ENCODE measurements at places on chromosomes 4 and X.
A peak's percentile ranks its signal among the peaks of the same experiment; 100 is the strongest.

DNA sequence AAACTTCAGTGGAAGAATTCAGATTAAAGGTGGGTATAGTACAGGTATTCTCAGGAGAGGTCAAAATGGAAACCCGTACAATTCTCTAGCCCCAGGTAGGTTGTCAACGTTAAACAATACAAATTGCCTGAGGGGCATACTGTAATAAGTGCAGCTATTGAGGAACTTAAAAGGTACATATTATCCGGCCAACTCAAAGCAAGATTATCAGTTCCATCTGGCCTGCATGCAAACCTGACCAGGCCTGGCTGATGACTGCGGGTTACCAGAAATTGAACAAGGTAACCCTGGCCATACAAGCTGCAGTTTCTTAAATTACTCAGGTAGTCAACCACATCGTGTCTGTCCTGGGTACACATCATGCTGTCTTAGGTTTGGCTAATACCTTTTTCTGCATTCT lies 12.3 kb upstream of the ZNF630 start:
- no peaks in the 10 kb centered on the region for H3K4me1 ChIP-seq
- H3K36me3 ChIP-seq, result no peaks in the 10 kb centered on the region
- no peak overlapping the region for H3K4me3 ChIP-seq
- no peak overlapping the region for H3K27ac ChIP-seq

DNA sequence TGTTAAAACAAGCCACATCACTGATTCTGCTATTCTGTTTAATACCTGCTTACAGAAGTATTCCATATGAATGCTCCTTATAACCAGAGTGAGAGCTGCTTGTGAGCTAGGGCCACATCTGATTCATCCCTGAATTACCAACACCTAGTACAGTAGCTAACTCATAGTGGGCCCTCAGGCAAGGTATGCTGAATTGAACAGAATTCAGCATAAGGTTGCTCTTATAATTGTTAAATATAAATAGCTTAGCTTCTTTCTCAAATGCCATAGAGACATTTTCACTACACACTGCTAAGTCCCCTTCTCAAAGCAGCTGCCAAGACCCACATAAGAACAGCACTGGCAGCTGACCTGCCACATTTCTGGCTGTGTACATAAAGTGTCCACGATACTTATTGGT lies 27.0 kb upstream of the MCF2 start:
- no peak for DNase-seq

DNA sequence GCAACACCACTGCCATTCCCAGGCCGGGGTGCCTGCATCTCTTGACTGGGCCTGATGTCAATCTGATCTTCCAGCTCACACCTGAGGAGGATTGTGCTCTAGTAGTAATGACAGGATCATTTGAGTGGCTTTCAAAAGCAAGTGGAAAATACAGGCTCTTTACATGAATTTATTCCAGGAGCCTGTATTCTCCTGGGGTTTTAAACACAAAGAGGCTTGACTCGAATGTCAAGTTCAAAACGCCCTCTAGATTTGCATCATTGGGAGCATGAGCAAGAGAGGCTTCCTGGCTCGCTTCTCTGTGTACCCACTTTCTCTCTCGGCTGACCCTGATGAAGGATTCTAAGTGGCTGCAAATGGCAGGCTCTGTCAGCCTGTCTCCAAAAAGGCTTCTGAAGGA lies 199.5 kb upstream of the PUDP start:
- H3K4me1 ChIP-seq, result no peaks in the 10 kb centered on the region
- no peaks in the 10 kb centered on the region for H3K27me3 ChIP-seq
- H3K4me3 ChIP-seq, result no peak overlapping the region
- DNase-seq, result no peak

- H3K27ac ChIP-seq, result no peak overlapping the region
- no peaks in the 10 kb centered on the region for H3K27me3 ChIP-seq
- H3K36me3 ChIP-seq, result no peaks in the 10 kb centered on the region
- H3K4me1 ChIP-seq, result no peaks in the 10 kb centered on the region
- no peak for DNase-seq
- H3K4me3 ChIP-seq, result no peak overlapping the region
Observed at GRCh38 chr4:168564023-168564422, 67.2 kb downstream of the PALLD start.

DNA sequence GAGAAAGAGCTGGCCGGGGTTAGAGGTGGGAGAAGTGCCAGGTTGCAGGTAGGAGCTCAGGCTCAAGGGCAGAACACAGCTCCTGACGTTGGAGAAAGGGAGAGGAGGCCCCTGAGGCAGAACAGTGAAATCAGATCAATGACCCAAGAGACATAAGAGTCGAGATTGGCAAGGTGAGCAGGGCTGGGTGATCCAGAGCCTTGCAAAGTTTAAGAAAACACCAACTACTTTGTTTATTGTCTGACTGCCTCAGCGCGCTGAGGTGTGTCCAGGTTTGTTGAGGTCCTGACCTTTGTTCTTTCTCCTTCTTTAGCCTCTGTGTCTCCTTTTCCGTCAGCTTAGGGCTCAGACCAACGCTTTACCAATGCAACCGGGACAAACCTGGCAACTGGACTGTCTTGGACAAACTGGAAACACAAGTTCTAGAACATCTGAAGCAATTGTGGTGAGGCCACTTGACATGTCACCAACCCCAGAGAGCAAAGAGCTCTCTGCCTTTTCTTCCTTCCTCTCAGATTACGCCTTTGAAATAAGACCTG lies 28.3 kb downstream of the CHRNA9 start:
- no peaks in the 10 kb centered on the region for H3K36me3 ChIP-seq
- DNase-seq, result no peak
- H3K4me1 ChIP-seq, result no peaks in the 10 kb centered on the region
- H3K27me3 ChIP-seq, result no peaks in the 10 kb centered on the region
- no peak overlapping the region for H3K27ac ChIP-seq

GRCh38 chr4:37864786-37865185 lies 26.1 kb upstream of the TBC1D1 start:
- H3K4me1 ChIP-seq, result peaks cover 15% of the 10 kb centered on the region
- no peaks in the 10 kb centered on the region for H3K36me3 ChIP-seq
- no peak overlapping the region for H3K4me3 ChIP-seq

DNA sequence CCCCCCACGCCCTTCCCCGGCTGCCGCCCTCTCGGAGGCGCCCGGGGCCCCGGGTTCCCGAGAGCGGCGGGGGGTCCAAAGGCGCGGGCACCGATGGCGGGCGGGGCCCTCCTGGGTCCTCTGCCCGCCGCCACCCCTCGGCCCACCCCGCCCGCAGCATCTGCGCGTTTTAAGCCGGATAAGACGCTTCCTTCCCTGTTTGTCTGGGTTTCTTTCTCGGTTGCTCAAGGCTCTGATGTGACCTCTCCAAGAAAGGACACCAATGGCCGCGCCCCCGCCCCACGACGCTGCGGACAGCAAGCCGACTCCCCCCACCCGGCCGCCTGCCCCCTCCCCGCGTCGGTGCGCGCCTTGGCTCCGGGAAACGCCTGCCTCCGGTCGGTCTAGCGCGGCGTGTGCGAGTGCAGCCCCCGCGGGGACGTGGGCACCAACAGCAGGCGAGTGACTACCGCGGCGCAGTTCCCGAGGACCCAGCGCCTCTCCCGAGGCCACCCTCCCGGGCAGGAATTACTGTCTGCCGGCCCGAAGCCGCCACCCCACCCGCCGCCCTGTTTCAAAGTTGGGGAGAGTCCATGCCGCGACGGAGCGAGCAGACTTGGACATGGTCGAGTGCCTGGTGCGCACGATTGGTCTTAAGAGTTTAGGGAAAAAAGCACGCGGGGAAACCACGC lies 21.1 kb upstream of the HMX1 start:
- H3K27me3 ChIP-seq, result no peaks in the 10 kb centered on the region
- no peak overlapping the region for H3K4me3 ChIP-seq
- no peak for DNase-seq
- no peak overlapping the region for H3K27ac ChIP-seq
- H3K36me3 ChIP-seq, result no peaks in the 10 kb centered on the region

- H3K27me3 ChIP-seq, result no peaks in the 10 kb centered on the region
- no peak for DNase-seq
- no peaks in the 10 kb centered on the region for H3K36me3 ChIP-seq
- H3K4me1 ChIP-seq, result no peaks in the 10 kb centered on the region
- H3K4me3 ChIP-seq, result no peak overlapping the region
Observed at GRCh38 chrX:20320461-20321159, 53.9 kb upstream of the RPS6KA3 start.

DNA sequence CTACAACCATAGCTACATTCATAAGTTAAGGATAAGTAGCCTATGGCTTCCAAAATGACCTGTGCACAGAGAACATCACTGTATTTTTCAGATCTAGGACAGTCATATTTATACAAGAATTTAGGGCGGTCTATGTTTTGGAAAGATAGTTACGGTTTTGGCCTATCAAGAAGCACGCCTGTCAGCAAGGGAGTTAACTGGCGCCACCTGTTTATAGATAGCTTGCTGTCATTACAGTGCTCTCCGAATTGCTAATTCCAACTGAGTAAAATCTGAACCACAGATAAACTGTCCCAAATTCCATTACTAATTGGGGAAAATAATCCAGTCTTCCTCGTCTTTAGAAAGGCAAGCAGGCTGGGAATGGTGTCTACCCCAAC lies 646 bp downstream of the ABCB7 start:
- H3K27ac ChIP-seq, result peak overlapping the region; percentile 78
- peak overlapping the region; percentile 88 for H3K4me3 ChIP-seq
- DNase-seq, result no peak
- H3K4me1 ChIP-seq, result no peaks in the 10 kb centered on the region
- H3K27me3 ChIP-seq, result no peaks in the 10 kb centered on the region
- H3K36me3 ChIP-seq, result no peaks in the 10 kb centered on the region

DNA sequence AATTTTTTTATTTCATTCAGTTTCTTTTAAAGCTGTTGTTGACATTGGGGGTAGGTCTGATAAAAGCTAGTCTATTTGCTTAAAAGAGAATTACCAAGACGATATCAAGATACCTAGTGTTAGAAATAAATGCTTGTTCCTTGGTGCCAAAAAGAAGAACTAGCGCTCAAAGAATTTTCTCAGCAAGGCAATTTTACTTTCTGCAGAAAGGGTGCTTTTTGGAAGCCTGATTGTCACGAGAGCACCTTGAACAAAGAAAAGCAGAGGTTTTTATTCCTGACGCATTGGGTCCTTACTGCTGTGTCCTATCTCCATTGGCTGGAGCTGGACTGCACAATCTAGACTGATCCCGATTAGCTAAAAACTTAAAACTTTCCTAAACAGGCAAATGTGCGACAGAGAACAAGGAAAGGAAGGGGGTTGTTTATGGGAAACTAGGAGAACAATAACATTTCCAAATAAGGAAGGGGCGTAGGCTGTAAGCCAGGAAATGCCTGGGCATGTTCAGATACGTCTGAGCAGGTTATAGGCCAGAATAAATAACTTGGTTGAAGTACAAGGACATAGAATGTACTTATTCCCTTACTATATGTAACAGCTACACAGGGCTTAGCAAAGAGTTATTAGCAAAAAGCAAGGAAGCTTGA lies 50.3 kb upstream of the STPG2 start:
- H3K27me3 ChIP-seq, result no peaks in the 10 kb centered on the region
- no peak overlapping the region for H3K27ac ChIP-seq
- no peaks in the 10 kb centered on the region for H3K36me3 ChIP-seq
- H3K4me1 ChIP-seq, result no peaks in the 10 kb centered on the region
- no peak for DNase-seq

GRCh38 chr4:121228848-121229247 lies 64.7 kb upstream of the TNIP3 start:
- H3K27ac ChIP-seq, result no peak overlapping the region
- no peaks in the 10 kb centered on the region for H3K36me3 ChIP-seq
- no peak for DNase-seq
- no peak overlapping the region for H3K4me3 ChIP-seq
- no peaks in the 10 kb centered on the region for H3K4me1 ChIP-seq
- H3K27me3 ChIP-seq, result no peaks in the 10 kb centered on the region

- no peak overlapping the region for H3K4me3 ChIP-seq
- DNase-seq, result no peak
- no peaks in the 10 kb centered on the region for H3K4me1 ChIP-seq
- no peak overlapping the region for H3K27ac ChIP-seq
Observed at GRCh38 chr4:65719635-65720034, 49.3 kb upstream of the EPHA5 start.

DNA sequence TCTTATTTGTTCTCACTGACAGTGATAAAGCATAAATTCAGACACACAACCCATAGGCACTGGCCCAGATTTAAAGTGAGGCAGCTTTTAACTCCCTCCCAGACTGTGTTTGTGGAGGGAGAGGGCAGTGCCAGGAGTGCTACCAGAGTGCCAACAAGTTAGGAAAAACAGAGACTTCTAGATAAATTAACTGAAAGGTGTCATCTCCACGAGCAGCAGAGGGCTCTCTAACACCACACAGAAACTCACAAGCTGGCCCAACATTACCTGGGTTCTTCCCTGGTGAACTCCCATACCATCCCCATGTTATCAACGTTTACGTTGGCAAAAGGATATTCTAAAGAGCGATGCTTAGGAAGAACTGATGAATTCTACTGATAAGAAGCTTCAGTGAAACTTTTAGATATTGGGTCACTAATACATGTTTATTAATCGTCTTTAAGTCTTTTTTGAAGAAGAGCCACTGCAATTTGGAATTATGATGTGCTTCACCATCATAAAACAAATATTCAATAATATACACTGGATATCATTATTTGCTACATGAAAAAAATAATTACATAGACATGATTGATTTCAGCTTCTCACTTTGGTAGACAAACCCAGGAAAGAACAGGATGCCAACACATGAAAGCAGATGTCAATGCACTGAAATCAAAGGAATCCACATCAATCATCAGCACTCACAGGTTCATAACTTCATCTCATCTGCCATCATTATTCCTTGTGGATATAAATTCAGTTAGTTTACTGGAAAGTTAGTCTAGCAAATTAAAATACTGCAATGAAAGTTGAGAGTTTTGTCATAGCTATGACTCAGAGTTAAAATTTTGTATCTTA lies 121.2 kb upstream of the NAP1L5 start:
- peaks cover 40% of the 10 kb centered on the region for H3K4me1 ChIP-seq
- H3K4me3 ChIP-seq, result no peak overlapping the region
- H3K36me3 ChIP-seq, result no peaks in the 10 kb centered on the region
- H3K27me3 ChIP-seq, result no peaks in the 10 kb centered on the region
- DNase-seq, result no peak

DNA sequence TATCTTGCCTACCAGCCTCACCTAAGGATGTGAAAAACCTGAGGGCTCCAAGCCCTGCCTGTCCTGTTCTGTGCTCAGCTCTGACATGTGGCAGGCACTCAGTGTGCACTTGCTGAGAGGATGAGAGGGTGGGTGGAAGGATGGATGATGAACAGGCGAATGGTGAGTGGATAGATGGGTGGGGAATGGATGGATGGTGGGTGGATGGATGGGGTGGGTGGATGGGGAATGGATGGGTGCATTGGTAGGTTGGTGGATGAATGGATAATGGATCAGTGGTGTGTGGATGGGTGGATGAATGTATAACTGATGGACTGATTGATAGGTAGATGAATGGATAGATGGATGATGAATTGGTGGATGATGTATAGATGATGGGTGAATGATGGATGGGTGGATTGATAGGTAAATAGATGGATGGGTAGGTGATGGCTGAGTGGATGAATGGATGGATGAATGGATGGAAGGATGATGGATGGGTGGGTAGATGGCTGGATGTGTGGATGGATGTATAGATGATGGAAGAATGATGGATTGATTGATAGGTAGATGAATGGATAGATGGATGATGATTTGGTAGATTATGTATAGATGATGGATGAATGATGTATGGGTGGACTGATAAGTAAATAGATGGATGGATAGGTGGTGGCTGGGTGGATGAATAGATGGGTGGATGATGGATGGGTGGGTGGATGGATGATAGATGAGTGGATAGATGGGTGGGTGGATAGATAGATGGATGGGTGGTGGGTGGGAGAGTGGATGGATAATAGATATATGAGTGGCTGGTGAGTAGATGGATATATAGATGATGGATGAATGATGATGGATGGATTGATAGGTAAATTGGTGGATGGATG lies 69.3 kb upstream of the NKX1-1 start:
- H3K36me3 ChIP-seq, result no peaks in the 10 kb centered on the region
- H3K27me3 ChIP-seq, result no peaks in the 10 kb centered on the region
- no peak overlapping the region for H3K27ac ChIP-seq
- H3K4me1 ChIP-seq, result no peaks in the 10 kb centered on the region
- H3K4me3 ChIP-seq, result no peak overlapping the region
